ELR (cell line): ENCODE measurements at places on chromosomes 5 and 9.
A peak's percentile ranks its signal among the peaks of the same experiment; 100 is the strongest.

DNA sequence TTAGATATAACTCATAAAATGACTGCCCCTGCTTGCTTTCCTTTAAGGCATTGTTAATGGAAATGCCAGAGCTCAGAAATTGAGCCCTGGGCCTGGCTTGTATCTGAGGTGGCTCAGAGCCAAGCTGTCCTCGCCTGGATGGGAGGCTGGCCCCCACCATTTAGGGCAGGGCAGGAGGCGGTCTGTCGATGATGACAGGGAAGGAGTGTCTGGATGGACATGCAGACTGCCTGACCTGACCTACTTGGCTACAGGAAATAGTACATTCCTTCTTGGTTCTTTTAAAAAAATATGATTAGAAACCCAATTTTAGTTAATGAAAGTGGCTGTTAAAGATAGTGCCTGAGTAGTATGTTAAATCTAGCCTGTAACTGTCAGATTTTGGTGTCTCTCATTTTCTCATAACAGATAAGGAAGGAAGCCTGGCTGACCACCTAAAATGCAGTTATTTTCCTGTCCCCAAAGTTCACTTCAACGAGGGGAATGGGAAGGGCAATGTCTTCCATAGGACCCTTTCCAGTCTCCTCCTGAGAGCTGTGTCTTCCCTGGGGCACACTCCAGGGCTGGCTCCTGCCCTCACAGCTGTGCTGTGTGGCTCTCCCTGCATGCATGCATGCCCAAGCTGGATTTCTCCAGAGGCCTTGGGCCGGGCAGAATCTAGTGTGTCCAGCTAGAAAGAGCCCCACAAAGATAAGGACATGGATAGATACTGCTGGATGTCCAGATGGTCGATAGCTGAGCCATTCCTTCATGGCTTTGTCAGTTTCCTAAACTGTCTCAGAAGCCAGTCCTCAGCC is 42.3 kb downstream of the MACROH2A1 start:
- no peak for DNase-seq

GRCh38 chr5:64595031-64595855 is 89.4 kb downstream of the RGS7BP start:
- peak; percentile 24 for DNase-seq

DNA sequence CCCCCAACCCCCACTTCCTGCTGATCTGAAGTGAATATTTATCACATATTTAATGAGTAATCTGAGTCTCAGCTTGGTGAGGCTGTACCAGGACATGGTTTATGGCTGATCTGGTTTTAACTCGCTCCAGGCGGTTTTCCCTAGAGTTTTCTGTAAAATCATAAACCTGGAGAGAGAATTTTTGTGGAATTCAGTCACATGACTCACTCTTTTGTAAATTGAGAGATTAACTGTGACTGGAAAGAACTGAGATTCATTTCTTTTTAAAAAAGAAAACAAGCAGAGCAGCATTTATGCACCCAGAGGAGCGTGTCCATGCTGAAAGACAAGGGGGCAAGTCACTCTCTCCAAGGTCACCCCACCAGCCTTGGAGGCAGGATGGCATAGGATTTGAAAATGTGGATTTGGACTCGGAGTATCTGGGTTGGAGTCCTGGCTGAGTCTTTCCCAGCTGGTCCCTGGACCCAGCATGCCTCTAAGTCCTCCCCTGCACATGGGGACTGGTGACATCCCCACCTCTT is 81.8 kb downstream of the ZNF618 start:
- peak; percentile 95 for DNase-seq

DNA sequence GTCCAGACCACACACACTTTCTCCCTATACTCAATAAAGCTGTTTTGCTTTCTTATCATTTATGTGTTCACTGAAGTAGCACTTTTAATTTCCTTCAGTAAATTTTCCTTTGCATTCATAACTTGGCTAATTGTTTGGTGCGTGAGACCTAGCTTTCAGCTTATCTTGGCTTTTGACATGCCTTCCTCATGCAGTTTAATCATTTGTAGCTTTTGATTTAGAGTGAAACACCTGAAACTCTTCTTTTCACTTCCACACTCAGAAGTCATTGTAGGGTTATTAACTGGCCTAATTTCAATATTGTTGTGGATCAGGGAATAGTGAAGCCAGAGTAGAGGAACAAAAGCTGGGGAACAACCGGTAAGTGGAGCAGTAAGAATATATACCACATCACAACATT is 114.7 kb downstream of the ST8SIA4 start:
- DNase-seq, result no peak

DNA sequence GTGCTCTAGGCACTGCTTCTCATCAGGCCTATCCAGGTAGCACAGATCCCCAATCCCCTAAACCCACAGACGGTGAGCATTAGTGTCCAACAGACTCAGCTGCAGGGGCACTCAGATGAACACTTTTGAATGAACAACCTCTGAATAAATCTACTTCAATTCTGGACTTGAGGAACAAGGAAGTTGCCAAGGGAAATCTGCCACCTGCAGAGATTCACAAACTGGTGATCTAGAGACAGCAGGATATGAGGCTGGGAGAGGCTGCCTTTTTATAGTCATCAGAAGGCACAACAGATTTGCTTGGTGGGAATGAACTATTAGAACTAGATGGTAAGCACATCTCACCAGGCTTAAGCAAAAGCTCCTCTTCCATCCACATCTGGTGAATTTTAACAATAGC is 7.0 kb upstream of the HK3 start:
- DNase-seq, result no peak

GRCh38 chr9:86670076-86670475 is 277.2 kb downstream of the GAS1 start:
- no peak for DNase-seq

GRCh38 chr9:17531642-17532254 is 47.1 kb upstream of the SH3GL2 start:
- peak; percentile 70 for DNase-seq

- no peak for DNase-seq
Observed at GRCh38 chr5:44868541-44868940, 59.8 kb downstream of the MRPS30 start.
